ENCODE measurements at places on chromosomes 1 and 21. TPM values are rescaled to one million over a fixed set of nuclear protein-coding genes. Genes with fewer than 3 reads are reported as not detected.

Gene ADAMTS1
- 89.7 TPM for total RNA-seq

Gene NTMT2
- total RNA-seq: 1.9 TPM

- DNase-seq: no peak
These were observed 120.6 kb upstream of the PALMD start for GRCh38 chr1:99525331-99525730.

- DNase-seq: no peak
These were observed 52.9 kb downstream of the PDE4B start for GRCh38 chr1:65845535-65846060.

GRCh38 chr1:242132121-242132817 lies 133.4 kb upstream of the MAP1LC3C start:
- DNase-seq: no peak

DNA sequence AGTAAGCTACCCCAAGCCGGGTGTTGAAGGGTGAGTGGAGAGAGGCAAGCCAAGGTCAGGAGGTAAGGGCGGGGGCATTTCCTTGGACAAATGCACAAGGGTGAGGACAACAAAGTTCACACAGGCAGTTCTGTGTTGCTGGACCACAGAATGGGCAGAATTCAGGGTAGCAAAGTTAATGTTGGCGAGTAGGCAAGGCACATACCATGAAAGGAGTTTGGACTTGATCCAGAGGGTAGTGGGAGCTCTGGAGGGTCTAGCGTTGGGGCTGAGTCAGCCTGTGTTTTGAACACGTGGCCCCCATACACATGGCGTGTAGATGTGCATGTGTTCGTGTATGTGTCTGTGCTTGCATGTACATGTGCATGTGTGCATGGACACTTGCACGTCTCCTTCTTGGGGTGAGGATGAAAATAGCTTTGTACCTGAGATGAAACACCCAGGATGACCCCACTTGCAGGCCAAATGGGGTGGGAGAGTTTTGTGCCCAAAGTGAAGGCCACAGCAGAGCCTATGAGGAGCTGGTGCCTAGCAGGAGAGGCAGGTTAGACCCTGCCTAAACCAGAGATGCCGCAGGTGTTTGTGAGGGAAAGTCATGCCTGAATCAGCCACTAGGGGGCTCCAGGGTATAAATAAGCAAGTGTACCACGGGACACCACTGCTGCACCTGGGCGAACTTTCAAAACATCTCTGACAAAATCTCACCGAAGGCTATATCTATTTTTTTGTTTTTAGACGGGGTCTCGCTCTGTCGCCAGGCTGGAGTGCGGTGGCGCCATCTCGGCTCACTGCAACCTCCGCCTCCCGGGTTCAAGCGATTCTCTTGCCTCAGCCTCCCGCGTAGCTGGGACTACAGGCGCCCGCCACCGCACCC lies 21.8 kb downstream of the SLC27A3 start:
- DNase-seq: peak; percentile 90

DNA sequence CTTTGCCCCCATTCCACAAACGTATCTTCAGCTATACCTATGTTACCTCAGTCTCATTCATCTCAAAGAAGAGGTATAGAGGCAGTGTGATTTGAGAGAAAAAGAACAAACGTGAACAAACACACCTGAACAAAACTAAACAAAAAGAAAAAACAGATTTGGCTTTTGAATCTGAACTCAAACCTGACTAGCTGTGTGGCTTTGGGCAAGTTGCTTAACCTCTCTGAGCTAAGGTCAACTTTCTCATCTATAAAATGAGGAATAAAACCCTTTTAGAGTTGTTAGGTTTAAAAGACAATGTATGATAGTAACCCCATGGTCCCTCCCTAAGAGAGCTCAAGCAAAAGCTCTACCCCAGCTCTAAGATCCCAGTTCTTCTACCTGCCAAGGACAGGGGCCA lies 73.5 kb downstream of the ZNF648 start:
- DNase-seq: no peak

DNA sequence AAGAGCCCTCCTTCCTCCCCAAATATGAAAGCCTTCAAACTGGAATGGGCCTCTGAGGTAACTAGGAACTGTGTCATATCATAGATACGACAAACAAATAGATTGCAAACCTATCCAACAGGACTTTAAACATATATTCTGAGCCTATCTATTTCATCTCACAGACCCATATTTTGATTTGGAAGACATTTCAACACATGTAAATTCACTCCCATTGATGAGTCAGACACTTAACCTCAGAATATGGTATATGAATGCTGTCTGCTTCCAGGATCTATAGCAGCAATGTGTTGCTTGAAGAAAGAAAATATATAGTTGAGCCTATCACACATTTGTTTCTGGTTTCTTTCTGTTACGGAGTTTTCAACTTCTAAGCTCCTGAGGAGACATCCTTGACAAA lies 221.9 kb upstream of the SAMSN1 start:
- no peak for DNase-seq

DNA sequence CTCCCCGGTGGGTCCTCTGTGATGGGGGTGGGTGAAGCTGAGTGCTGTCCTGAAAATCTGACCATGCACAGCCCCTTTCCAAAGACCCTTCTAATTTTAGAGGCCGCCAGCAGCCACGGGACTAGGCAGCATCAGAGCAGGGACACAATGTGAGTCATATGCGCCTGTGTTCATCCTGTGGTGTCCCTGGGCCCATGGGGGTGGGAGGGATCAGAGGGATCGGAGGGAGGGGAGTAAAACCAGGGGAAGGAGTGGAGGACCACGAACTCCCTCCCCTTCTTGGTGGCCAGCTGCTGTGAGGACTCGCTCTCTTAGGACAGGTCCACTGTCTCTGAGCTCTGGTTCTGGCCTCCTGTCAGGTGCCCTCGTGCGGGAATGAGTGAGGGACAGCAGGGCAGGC lies 61.5 kb downstream of the ADARB1 start:
- DNase-seq: no peak

GRCh38 chr1:207744000-207744534 lies 7.8 kb upstream of the CD46 start:
- DNase-seq: no peak

GRCh38 chr1:204545202-204545601 lies 29.0 kb downstream of the MDM4 start:
- no peak for DNase-seq

DNA sequence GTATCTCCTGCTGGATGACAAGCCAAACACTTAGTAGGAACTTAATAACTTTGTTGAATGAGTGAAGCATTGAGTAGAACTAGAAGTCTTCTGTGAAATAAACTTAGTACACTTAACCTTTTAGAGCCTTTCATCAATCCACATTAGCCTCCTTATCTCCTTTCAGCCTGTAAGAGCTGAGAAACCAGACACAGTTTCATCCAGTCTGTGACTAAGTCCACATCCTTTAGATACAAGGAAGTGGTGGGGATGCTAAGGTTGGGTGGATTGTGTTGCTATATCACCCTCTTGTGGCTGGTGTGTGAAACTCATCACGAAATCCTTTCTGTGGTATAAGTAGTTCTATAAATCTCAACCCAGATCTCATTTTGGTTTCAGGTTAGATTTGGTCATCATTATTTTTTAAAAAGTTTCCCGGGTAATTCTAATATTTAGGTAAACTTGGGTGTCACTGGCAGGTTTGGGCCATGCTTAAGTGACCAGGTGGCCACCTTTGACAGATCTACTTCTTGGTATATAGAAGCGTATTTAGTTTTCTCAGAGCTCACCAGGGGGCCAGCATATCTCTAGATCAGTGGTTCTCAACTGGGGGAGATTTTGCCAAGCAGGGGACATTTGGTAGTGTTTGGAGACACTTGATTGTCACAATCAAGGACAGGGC lies 27.8 kb upstream of the CD84 start:
- peak; percentile 70 for DNase-seq

DNA sequence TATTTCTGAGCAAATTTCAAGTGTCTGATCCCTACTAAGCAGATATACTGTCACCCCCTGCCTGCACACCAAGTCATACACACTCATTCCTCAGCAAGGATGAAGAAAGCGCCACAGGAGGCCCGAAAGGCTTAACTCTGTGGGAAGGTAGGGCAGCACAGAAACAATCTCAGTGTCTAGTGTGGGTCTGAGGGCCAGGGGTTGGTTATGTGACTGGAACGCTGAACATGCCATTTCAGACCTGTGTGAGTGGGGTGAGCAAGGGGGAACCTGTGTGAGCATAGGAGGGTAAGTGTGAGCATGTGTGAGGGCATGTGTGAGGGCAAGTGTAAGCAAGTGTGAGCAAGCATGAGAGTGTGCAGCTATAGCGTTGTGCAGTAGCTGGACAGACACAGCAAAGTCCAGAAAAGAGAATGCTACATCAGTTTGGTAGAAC lies 6.2 kb downstream of the ITPKB start:
- DNase-seq: no peak

DNA sequence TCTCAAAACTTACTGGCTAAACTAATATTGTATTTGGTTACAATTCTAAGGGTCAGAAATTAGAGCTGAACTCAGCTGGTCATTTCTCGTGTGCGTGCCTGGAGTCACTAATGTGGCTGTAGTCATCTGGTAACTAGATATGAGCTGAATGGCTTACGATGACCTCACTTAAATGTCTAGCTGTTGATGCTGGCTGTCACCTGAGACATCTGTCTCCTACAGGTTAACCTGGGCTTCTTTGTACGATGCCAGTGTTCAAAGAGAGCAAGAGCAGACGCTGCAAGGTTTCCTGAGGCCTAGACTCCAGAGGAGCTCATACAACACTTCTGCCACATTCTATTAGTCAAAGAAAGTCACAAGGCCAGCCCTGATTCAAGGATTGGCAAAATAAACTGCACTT lies 17.1 kb upstream of the ALG6 start:
- DNase-seq: no peak

DNA sequence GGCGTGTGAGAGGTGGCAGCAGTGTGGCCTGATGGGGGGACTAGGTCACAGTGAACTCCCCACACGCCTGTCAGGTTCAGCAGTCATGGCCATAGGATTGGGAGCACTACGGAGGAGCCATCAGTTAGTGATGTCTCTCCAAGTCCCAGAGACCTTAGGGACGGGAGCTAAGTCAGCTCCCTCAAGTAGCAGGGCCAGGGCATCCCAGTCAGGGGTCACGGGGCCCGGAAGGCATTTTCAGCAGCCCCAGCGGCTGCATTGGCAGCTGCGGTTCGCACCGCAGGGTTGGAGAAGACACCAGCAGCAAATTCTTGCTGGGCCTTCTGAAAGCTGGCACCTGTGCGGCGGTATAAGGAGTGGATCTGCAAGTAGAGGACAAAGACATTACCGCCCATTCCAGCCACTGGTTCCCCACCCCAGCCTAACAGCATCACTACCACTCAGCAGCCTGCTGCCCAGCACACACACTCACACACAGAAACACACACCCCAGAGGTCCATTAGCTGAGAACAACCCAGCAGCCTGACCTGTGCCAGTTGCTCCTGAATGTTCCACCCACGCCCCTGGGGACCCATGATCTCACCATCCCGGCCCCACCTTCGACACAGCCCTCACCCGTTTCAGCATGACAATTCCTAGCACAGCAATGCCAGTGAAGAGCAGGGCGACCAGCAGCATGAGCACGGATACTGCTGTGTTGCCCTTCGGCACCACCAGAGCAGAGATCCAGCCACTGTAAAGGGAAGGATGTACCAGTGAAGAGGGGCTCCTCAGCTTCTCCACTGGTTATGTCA lies 972 bp upstream of the ENTREP3 start:
- DNase-seq: no peak

Measured in right atrium auricular region (tissue), 2 donors.